ENCODE measurements at places on chromosomes 6 and 20. TPM values are rescaled to one million over a fixed set of nuclear protein-coding genes. Genes with fewer than 3 reads are reported as not detected.

Gene TDRD6
- polyA plus RNA-seq = not detected

Gene PLN
- 0.49 TPM for polyA plus RNA-seq

Gene KCNK16
- polyA plus RNA-seq = not detected

Gene MAS1
- polyA plus RNA-seq = not detected

Gene BNIP5
- not detected for polyA plus RNA-seq

Gene RIPOR3
- polyA plus RNA-seq = 0.49 TPM

Gene SIRPA
- 102 TPM for polyA plus RNA-seq

Gene CPNE5
- 0.14 TPM for polyA plus RNA-seq

Gene PTK7
- 113 TPM for polyA plus RNA-seq

Gene PNLDC1
- polyA plus RNA-seq = not detected

Gene SAMD3
- polyA plus RNA-seq = 0.73 TPM

Gene CALHM4
- polyA plus RNA-seq = not detected

Gene CCN6
- polyA plus RNA-seq = 0.48 TPM

Gene PAK1IP1
- 28.1 TPM for polyA plus RNA-seq

Gene SCGN
- polyA plus RNA-seq = not detected

Gene HEY2
- 0.13 TPM for polyA plus RNA-seq

Gene POM121L2
- not detected for polyA plus RNA-seq

Gene SPATA25
- not detected for polyA plus RNA-seq

Gene PROCR
- polyA plus RNA-seq = 38.7 TPM

Gene FRS3
- 1.7 TPM for polyA plus RNA-seq
